ENCODE measurements at places on chromosomes 2 and 18.

DNA sequence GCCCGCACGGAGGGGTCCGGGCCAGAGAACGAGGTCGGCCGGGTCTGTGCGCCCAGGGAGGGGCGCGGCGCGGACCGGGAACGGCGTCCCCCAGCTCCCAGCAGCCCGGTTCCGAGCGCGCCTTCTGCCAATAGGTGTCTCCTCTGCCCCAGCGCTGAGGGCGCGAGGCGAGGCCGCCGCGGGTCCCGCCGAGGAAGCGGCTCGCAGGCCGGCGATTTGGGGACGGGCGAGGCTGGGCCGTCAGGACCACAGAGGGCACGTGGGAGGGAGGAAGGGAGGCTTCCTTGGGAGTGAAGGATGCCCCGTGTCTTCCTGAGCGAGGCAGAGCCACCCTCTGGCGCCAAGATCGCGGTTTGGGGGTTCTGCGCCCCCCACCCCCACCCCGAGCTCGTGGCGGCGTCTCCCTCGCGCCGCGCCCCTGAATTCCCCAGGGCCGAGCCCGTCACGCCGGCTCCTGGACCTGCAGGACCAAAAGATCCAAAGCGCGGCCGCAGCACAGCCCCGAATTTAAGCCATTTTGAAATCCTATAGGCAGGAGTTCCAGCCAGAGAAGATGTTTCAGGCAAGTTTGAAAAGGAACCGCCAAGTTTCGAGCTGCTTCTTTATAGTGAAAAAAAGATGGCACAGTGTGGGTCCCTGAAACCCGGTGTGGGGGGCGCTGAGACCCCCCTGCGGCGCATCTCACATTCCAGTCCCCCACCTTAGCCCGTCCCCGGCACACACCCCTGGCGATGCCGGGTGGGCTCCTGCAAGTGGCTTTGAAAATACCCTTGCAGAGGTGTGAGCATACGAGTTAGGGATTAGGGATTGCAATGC is 909 bp downstream of the NFATC1 start:
- no peak for DNase-seq

GRCh38 chr2:174585146-174585545 is 12.5 kb downstream of the WIPF1 start:
- DNase-seq, result no peak

- DNase-seq, result no peak
Measured at GRCh38 chr2:56615760-56616159, 432.0 kb downstream of the CCDC85A start.

GRCh38 chr2:54049365-54049764 is 66.0 kb upstream of the ACYP2 start:
- no peak for DNase-seq

DNA sequence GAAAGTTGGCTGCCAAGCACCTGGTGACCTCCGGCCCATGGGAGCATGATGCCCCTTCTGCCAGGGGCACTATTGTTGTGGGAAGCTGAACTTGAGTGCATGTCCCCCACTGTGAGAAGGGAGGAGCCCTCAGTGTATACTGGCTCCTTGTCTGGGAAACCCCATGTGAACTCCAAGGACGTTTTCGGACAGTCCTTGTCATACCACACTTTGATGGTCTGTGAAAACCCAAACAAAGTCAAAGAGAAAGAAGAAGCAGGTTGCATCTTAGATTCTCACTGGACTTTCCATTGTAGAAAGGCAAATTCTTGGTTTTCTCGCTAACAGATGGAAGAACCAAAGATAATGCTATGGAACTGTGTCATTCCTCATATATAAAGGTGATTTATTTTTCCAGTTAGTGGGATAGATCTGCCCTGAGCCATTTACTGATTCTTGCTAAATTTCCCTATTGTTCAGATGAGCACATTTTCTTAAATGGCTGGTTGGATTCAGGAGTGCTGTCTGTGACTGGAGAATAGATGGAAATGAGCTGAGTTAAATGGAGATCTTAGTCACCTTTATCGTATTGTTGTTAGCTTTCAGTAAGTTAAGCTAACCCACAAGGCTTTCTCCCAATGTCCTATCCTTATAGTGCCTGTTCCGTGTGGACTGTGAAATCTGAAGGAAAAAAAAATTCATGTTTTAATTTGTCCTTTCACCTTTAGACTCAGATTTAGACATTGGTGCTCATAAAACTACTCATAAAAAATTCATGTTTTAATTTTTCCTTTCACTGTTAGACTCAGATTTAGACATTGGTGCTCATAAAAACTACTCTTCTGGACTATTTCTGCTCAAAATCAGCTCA is 166.6 kb downstream of the ACTR3 start:
- DNase-seq, result no peak

- DNase-seq, result no peak
Measured at GRCh38 chr2:213429516-213429915, 145.3 kb downstream of the SPAG16 start.

DNA sequence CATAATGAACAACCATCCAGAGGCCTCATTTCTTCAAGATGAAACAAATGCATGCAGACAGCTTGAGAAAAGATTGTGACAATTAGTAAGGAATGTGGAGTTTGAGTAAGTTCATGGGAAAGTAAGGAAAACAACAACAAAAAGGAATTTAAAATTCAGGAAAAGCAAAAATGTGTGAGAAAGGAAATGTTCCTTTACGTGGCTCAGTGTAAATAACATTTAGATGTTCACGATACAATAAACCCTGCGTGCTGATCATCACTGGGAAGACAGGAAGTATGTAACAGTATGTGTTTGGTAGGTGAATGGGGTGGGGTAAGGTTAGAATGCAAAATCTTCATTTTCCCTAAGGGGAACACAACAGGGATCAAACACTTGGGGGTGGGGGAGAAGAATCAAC is 72.7 kb downstream of the TRIP12 start:
- no peak for DNase-seq

DNA sequence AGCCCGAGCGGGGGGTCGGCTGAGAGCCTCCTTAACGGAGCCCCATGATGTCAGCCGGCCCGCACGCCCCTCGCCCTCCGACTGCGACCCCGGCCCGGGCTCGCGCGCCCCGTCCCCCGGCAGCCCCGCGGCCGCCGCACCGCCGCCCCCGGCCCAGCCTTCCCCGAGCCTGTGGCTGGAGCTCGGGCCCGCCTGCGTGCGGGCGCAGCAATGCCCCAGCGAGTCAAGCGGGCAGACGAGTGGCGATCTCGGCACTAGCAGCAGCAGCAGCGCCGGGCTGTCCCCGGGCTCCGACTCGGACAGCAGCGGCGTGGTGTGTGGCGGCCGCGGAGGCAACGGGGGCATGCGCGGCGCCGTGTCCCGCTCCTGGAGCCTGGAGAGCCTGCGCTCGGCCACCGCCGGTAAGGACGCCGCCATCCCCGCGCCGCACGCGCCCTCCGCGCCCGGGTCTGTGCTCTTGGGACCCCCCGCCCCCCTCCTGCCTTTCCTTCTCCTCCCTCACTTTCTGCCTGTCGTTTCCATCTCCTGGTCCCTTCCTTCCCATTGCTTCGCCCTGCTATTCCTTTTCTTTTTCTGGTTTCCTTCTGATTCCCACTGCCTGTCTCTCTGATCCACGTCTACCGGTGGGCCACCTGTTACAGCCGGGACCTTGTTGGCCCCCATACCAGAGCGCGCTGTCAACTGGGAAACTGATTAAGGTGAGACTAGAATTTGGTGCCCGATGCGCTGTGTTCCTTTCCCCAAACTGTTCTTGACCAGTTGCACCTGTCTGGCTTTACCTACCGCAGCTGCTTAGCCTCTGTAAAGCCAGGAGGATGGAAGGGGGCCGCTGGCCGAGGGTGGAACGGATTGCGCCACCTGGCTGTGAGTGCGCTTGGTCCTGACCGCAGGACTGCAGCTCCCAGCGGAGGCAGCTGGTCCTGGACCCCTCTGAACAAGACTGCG is 127.4 kb downstream of the ARHGEF4 start:
- DNase-seq, result no peak

- no peak for DNase-seq
Measured at GRCh38 chr2:86499326-86499725, 58.2 kb downstream of the KDM3A start.

DNA sequence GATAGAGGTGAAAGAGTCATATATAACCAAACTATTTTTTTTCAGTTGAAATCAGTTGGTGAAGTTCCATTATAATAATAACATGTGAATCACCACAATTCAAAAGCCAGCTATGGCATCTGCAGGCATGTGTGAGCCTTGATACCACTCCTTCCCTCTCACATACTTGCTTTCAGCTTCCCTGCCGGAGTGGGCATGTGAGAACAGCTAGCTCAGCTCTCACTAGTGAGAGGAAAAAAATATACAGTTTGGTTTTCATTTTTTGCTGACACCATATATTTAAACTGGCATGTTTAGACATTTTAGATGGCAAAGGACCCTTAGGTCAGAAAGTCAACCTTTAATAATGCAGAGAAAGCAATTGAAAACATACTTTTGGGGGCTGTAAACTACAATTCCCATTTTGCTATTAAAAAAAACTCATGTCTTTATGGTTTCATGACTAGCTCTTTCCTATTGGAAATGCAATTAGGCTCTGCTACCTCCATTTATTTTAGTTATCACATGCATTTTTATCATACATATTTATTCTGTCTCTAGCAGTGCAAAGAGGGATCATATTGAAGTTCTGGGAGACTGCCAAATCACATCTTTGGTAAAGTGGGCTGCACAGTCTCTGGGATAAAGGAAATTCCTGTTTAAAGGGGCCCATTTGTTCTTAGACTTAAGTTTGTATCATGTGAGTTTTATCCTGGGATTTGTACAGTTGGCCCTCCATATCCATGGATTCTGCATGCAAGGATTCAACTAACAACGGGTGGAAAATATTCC is 33.2 kb upstream of the SLC40A1 start:
- DNase-seq, result no peak

DNA sequence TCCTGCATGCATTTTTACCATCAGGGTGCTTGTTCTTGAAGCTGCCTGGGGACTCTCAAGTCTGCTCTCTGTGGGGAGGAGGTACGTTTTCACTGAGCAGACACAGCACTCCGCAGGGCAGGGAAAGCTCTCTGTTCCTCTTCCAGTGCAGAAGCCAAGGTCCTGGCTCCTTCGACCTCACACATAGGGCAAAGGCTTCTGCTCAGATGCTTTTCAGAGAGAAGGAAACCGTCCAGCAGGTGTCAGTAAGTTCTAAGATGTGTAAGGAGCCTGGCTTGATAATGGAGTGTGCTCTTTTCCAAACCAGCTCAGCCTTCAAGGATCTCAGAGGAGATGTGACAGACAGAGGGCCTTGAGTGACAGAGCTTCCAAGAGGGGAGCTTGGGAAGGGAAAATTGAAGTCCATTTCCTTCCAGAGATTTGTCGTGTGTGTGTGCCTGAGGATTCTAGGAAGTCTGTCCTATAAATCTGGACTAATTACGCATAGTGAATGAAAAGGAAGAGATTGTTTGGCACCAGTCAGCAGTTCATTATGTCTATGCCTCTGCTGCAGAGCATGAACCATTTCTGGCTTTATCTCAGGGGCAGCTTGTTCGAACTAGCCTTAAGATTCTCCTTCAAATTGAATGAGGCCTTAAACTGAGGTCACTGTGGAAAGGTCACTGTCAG is 67.3 kb upstream of the UPP2 start:
- peak; percentile 22 for DNase-seq

DNA sequence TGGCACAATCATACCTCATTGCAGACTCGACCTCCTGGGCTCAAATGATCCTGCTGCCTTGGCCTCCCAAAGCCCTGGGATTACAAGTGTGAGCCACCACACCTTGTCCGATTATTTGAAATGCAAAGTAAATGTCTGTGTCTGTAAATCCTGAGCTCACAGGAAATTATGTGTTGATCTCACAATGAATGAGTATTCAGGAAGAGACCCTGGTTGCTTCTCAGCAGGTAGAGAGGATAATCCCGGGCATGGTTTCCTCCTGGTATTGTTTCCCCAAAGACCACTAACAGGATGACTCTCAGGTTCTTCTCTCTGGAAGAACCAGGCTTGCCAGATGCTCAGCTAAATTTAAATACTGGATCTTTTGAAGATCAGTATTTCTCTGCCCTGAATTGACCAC is 147.6 kb downstream of the LDLRAD4 start:
- DNase-seq, result no peak

DNA sequence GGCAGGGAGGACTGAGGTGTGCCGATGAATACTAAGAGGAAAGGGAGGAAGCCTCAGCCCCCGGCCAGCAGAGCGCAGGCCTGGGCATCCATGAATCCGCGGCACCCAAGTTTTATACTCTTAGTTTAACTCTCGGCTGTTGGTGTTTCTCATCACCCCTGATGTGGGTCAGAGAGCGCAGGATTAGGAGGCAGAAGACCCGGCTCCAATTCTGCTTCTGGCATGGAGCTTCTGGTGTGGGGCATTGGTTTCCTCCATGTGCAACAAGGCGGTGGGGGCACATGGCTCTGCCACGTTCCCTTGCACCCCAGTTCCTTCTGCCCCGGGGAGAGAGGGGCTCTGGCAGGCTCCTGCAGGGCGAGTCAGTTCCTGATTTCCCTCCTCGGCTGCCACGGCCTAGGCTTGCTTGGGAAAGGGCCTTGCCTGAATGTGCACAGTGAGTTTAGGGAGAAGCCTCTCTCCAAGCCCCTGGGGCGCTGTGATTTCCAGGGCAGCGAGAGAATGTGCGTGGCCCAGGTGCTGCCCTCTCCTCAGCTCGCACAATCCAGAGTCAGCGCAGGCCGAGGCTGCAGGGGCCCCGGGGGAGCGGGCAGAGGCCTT is 36.2 kb upstream of the DNMT3A start:
- DNase-seq, result no peak

- DNase-seq, result no peak
Measured at GRCh38 chr2:96336104-96336775, 674 bp downstream of the NCAPH start.

GRCh38 chr2:149483004-149483605 is 104.5 kb downstream of the MMADHC start:
- no peak for DNase-seq

GRCh38 chr2:141015341-141016047 is 1115.3 kb downstream of the LRP1B start:
- DNase-seq, result no peak

- no peak for DNase-seq
Measured at GRCh38 chr18:35639296-35639695, 57.8 kb downstream of the GALNT1 start.

GRCh38 chr18:47870605-47871004 is 59.9 kb downstream of the SMAD2 start:
- DNase-seq, result no peak

All from CD4-positive, alpha-beta T cell treated with Interferon gamma for 1 hour (primary cell).